CD4-positive, alpha-beta T cell treated with Interleukin-6 at 100 ng/mL for 8 hours (primary cell): ENCODE measurements at places on chromosomes 7 and 10.

DNA sequence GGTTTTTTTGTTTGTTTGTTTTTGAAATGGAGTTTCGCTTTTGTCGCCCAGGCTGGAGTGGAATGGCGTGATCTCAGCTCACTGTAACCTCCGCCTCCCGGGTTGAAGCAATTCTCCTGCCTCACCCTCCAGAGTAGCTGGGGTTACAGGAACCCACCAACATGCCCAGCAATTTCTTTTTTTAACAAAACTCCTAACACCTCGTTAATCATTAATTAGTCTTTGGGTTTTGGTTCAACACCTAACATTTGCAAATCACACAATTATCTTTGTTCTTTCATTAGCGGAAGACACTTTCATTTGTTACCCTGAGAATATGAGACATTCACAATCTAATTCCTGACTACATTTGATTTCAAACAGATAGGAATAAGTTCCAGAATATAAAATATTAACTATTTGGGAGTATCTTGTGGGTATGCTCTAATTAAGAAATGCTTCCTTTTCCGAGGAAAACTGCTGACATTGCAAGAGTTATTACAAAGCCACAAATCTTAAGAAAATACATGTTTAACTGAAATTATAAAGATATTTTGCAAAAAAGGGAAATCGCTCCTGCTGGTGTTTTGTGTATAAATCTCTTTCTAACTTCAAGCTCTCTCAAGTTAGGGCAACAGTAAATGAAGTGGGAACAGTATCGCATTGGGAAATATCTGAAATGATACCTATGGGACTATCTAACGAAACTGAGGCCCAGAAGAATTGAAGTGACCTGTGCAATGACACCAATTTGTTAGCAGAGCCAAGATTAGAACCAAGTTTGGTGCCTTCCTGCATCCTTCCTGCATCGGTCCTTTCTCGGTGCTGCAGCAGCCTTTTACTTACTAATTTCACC, 1.2 kb upstream of the LSM8 start:
- peak; percentile 2 for DNase-seq

GRCh38 chr10:72370201-72370722, 15.5 kb upstream of the DNAJB12 start:
- DNase-seq = peak; percentile 64

DNA sequence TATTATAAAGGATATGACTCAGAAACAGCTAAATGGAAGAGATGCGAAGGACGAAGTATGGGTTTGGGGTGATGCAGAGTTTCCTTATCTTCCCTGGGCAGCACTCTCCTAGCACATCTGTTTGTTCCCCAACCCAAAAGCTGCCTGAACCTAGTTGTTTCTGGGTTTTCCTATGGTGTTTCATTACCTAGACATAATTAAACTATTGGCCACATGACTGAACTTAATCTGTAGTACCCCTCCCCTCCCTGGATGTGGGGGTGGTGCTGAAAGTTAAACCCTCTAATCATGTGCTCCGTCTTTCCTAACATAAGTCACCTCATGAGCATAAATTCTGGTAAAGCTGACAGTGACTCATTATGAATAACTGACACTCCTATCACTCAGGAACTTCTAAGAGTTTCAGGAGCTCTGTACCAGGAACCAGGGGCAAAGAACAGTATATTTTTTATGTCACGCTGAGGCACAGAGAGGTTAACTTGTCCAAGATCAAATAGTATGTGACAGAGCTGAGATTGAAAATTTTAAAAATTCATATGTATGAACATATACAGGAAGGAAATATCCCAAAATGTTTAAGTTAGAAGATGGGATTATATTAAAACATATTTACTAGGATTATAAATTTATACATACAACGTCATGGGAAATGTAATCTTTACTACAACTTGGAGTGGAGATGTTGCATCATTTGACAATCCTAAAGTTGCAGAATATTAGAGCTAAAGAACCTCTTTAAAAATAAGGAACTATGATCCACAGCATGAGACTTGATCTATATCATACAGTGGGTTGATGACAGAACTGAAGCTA, 4.8 kb downstream of the STRIP2 start:
- no peak for DNase-seq

DNA sequence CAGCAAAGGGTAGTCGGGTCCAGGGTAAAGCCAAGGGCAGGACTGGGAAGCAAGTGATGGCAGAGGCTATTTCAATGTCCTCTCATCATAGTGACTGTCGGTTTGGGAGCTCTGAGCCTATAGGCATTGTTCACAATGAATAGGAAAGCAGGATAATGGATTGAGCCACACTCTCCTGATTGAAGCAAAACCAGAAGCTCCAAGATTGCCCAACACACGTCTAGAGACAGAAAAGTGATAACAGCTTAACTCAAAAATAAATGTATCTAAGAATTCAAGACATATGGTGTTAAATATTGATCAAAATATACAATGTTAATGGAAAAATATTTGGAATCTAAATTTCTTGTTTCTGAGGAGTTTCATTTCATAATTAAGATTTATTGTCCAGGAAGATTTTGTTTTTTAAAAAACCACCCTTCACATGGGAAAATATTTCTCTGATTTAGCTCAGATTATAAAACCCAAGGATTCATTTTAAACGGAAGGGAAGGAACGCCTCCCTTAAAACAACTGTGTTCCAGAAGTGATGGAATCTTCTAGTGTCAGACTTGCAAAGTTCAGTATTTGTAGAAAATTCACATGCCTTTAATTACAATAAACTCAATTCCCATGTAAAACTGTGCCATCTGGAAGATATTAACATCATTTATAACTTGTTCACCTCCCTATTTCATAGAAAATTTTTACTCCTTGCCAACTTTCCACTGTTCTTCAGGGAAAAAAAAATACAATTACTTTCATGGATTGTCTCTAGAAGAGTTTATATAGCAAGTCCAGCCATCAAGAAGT, 54.5 kb downstream of the NRP1 start:
- no peak for DNase-seq

DNA sequence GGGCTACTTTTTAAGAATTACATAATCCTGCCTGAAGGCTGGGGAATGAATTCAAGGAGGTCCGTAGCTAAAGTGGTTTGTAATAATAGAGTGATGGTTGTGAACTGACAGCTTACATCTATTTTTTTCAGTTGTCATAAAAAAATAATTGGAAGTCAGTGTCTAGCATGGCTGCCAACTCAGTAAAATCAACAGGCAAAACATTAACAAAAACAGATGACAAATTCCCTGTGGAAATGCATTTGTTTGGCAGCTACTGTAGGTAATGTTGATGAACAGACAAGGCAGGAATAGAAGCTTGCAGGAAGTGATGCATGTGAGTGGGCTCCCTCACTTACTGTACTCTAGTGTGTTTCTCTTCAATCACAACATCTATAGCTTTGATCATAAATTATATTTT, 766.0 kb upstream of the POT1 start:
- no peak for DNase-seq

GRCh38 chr10:78617115-78617514, 451.7 kb upstream of the ZMIZ1 start:
- DNase-seq = no peak

DNA sequence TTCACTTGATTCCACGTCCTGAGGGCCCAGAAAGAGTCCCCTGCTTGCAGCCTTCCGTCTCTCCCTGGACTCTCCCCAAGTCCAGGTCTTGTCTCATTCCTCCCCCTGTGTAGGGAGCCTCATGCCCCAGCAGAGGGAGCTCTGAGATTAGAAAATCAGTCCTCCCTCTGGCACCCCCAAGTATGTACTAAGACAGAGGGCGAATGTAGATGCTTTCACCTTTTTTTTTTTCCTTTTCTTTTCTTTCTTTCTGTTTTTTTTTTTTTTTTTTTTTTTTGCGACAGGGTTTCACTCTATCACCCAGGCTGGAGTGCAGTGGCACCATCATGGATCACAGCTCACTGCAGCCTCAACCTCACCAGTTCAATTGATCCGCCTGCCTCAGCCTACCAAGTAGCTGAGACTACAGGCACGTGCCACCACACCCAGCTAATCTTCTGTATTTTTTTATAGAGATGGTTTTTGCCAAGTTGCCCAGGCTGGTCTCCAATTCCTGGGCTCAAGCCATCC, 10.3 kb downstream of the SFXN3 start:
- peak; percentile 76 for DNase-seq

GRCh38 chr10:5895365-5895764, 5.3 kb downstream of the FBH1 start:
- no peak for DNase-seq

DNA sequence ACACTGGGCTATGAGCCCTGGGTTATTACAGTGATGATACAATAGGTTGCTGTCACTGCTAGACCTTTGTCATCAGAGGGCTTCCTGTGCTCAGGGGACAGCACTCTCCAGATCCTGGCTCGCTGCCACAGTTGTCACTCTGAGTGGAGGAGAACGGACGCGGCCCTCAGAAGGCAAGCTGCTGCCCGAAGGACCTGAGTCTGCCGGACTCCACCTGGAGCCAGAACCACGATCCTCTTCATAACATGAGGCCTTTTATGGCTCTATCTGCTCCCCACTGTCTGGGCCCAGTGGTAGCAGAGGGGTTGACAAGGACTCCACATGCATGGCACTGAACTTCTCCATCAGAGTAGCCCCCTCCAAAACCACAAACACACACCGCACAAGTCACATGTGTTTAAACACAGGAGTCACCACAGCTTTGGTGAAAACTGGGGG, 94.7 kb upstream of the EFCAB10 start:
- DNase-seq = peak; percentile 66

GRCh38 chr7:74475243-74475986, 21.7 kb downstream of the GTF2IRD1 start:
- no peak for DNase-seq

- DNase-seq = peak; percentile 76
These were observed 174.6 kb upstream of the ITGB1 start for GRCh38 chr10:33132626-33133025.
